Activated naive CD4-positive, alpha-beta T cell (primary cell): ENCODE measurements at places on chromosomes 12 and 14.

- no peak for DNase-seq
Measured at GRCh38 chr14:98959958-98960616, 311.9 kb downstream of the BCL11B start.

GRCh38 chr12:93591137-93591868 is 18.8 kb downstream of the SOCS2 start:
- no peak for DNase-seq

GRCh38 chr14:75067212-75067611 is 2.2 kb upstream of the ZC2HC1C start:
- DNase-seq = no peak

GRCh38 chr12:92488735-92489134 is 214.1 kb upstream of the PLEKHG7 start:
- no peak for DNase-seq

GRCh38 chr12:120321382-120322202 is 6.0 kb downstream of the PLA2G1B start:
- DNase-seq = no peak

DNA sequence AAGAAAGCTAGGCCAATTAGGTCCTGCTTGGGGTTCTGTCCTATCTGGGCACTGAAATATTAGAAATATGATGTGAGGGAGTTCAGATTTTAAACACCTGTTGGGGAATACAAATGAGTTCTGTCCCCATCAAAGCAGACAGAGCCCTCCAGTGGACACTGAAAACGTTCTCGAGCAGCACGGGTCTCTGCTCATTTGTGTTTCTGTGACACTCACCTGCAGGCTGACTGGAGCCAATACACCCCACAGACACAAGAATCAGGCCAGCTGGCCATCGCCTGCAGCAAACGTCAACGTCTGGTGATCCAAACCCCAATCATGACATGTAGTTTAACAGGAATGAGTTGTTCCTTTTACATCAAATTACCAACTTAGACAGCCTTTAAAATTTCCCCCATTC is 493.4 kb upstream of the TMEM132C start:
- no peak for DNase-seq

- no peak for DNase-seq
Measured at GRCh38 chr12:51832354-51833107, 16.0 kb downstream of the FIGNL2 start.

GRCh38 chr12:124509300-124509675 is 58.1 kb downstream of the NCOR2 start:
- no peak for DNase-seq

DNA sequence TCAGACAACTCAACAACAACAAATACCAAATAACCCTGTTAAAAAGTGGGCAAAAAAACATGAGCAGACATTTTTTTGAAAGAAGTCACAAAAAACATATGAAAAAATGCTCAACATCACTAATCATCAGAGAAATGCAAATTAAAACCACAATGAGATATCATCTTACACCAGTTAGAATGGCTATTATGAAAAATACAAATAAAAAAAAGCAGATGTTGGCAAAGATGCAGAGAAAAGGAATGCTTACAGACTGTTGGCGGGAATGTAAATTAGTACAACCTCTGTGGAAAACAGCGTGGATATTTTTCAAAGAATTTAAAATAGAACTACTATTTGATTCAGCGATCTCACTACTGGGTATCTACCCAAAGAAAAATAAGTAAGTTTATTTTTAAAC is 114.0 kb downstream of the SLC38A4 start:
- DNase-seq = no peak

GRCh38 chr12:56487448-56488040 is 417 bp downstream of the GLS2 start:
- no peak for DNase-seq

DNA sequence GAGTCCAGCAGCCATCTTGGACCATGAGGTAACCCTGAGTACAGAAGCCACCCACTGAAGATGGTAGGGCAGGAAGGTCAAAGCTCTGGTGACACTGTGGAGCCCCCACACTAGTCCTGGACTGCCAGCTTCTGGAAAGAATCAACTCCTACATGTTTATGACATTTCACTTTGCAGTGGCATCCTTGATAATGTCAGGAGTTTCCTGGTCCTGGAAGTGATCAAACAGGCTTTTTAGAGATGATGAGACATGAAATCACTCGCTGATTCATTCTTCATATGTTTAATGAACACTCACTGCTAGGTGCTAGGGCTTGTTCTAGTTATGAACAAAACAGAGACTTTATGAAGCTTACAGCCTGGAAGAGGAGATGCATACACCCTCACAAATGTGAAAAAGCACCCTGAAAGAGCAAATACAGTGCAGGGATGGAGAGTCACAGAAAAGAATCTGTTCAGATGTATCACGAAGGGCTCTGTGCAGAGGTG is 15.8 kb upstream of the HNF1A start:
- no peak for DNase-seq
